ENCODE measurements at places on chromosomes 6 and 20.
A peak's percentile ranks its signal among the peaks of the same experiment; 100 is the strongest.

DNA sequence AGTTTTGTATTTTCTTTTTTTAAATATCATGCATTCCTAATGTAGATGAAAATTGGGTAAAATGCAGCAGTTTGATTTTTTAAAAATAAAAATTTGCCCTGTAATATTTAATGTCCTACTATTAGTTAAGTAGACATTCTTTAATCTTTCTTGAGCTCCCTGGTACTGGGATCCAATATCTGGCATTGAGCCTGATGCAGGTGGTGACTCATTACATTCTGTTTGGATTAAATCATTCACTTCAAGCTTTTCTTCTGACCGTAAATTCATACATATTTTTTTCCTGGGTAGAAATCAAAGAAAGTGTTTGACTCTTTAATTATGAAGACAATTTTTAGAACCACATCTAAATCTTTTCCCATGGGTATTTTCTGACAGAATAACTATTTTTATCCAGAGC, 768.8 kb upstream of the SLC35B3 start:
- DNase-seq = no peak

GRCh38 chr6:8845690-8846089, 410.3 kb upstream of the SLC35B3 start:
- no peak for DNase-seq

GRCh38 chr6:8780653-8781052, 345.3 kb upstream of the SLC35B3 start:
- no peak for DNase-seq

- no peak for DNase-seq
Measured at GRCh38 chr20:41405436-41405835, 38.8 kb upstream of the EMILIN3 start.

DNA sequence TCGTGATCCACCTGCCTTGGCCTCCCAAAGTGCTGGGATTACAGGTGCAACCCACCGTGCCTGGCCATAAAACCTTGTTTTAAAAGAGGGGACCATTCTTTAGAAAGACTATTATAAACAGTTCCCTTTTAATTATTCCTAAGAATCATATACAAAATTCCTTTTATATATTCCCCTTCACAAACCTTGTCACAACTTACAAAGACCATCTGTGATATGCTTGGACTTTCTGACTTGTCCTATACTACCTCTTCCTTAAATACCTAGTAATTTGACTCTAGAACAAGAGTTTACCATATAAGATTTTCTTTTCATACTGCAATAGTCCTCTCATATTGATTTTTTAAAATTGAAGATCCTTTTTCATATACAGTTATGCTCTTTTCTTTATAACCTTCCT, 135.8 kb upstream of the PRSS16 start:
- no peak for DNase-seq

- no peak for DNase-seq
Measured at GRCh38 chr6:81381382-81381916, 371.0 kb downstream of the TENT5A start.

GRCh38 chr20:2603816-2604505, 48.5 kb upstream of the NOP56 start:
- DNase-seq = no peak

- no peak for DNase-seq
Measured at GRCh38 chr6:12886961-12887775, 170.6 kb downstream of the PHACTR1 start.

DNA sequence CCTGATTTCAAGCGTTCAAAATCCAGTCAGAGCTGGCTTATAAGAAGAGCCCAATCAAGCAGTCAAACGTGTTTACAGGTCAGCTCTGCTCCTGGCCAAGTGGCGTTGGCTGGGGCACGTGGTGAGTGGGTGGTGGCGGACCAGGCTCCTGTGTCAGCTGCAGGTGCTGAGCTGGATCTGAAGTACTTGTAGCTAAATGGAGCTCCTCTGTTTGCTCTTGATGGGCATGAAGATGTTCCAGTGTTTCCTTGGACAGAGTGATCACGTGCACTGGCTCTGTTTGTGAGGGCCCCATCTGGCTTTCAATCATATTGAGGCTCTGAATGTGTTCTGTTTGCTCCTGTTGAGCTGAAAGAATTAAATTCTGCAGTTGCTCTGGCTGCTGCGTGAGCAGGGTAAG, 10.2 kb upstream of the MICAL1 start:
- DNase-seq = no peak

- no peak for DNase-seq
Measured at GRCh38 chr6:3407840-3408239, 49.0 kb downstream of the SLC22A23 start.

- DNase-seq = no peak
Measured at GRCh38 chr20:64222851-64223525, 32.6 kb upstream of the PCMTD2 start.

DNA sequence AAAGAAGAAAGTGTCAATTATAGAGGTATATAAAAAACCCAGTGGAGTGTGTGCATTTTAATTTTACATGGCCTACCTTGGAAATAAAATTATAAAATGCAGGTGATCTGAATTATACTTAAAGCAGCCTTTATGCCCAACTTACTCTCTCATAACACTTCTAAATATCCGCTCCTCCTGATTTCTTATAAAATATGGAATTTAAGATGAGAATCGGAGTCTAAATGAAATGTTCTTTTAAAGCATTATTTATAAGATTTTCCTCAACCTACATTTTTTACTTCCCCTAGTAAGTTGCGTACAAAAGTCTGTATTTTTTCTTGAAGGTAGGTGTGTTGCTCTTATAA, 3.5 kb downstream of the CITED2 start:
- no peak for DNase-seq

GRCh38 chr6:166707045-166707444, 80.0 kb upstream of the RPS6KA2 start:
- no peak for DNase-seq

GRCh38 chr6:10373642-10374359, 41.1 kb downstream of the TFAP2A start:
- DNase-seq = no peak

GRCh38 chr6:133802861-133803260, 86.1 kb upstream of the TCF21 start:
- DNase-seq = no peak

DNA sequence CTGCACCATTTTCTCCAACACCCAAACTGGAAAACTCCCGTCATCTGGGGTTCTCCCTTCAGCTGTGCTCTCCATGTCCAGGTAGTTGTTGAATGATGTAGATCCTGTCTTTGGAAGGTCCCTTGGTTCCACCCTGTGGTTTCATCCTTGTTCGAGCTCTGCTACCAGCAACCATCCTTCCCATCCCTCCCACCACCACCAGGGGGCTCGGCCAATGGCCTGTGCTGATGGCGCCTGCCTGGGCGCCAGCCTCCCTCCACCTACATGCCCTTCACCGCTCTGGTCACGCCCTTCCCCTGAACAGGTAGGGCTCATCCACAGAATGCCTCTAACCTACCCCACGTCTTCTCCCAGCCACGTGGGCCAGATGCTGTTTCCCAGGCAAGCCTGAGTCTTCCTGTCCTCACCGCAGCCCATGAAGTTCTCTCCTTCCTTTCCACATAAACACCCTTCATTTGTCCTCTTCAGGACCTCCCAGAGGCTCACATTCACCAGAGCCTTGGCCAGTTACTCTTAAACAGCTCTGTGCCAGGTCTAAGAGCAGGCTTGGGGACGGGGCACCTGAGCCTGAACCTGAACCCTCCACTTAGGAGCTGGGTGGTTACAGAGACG, 75.1 kb upstream of the DUSP22 start:
- DNase-seq = peak; percentile 30

DNA sequence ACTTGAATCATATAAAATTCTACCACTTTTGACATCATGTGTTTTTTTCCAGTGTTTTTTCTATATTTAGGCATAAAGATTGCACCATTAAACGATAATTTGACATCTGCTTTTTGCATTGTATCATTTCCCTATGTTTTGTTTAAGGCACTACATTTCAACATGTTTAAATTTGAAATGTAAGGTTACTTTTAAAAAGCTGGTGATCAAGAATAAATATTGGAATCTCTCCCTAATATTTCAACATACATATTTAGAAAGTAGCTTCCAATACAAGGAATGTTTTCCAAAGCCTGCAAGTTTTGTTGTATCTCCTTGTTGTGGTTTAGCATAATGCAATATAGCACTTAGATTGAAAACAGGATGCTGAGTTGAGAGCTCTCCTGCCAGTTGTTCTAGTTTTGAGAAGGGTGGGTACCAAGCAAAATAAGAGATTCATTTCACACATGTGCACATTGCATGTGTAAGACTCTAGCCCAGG, 76.5 kb downstream of the SYNJ2 start:
- DNase-seq = no peak

DNA sequence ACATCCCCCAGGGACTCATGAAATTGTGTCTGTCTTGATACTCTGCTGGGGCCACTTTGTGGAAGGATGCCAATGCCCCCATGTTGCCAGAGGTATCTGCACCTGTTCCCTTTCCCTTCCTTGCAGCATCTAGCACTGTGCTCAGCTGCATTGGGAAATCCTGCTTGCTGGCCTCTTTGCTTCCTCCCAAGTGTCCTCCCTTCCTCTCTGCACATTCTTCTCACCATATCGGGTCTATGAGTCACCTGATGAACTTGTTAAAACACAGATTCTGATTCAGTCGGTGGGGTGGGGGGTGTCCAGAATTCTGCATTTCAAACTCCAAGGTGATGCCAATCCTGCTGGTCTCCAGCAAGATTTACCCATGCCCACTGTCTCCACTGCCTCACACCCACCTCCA, 467.8 kb downstream of the PTPRT start:
- DNase-seq = no peak

DNA sequence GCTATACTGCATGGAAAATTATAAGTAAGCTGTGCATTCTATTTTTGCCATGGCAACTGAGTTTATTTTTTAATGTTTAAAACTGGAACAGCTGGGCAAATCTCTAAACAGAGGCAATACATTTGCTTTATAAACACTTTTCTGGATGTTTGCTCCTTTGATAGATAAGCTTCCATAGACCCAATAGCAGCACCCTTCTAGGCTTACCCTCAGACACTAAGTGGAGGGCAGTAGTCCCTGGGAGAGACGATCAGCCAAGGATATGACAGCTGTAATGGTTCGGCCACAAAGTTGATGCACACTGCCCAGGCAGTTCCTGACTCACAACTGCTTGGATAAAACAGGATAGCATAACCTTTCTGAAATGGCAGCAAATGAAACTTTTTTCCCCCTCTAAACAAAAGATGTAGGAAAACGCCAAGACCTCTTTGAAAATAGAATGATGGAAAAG, 8.5 kb upstream of the MRPS10 start:
- no peak for DNase-seq

- no peak for DNase-seq
Measured at GRCh38 chr20:63933646-63934045, 22.6 kb downstream of the UCKL1 start.

GRCh38 chr6:96923871-96924493, 546 bp upstream of the KLHL32 start:
- DNase-seq = peak; percentile 57

GRCh38 chr6:152595499-152595898, 41.7 kb downstream of the SYNE1 start:
- DNase-seq = no peak

- no peak for DNase-seq
Measured at GRCh38 chr6:82779041-82779440, 286.6 kb downstream of the UBE3D start.

- no peak for DNase-seq
Measured at GRCh38 chr20:45576995-45577394, 2.1 kb downstream of the WFDC8 start.

DNA sequence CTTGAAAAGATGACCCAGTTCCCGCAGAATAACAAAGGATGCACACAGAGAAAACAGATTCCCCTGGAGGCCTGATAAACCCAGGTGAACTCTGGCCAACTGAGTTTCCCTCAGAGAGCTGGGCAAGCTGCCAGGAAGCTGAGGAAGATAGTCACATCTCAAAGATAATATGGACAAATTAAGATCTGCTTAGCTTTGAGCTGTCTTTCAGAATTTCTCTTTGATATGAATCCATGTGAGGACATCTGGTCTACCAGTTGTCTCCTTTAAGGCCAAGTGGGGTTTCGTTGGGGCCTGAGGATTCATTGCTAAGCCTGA, 59.5 kb downstream of the ID4 start:
- DNase-seq = no peak

DNA sequence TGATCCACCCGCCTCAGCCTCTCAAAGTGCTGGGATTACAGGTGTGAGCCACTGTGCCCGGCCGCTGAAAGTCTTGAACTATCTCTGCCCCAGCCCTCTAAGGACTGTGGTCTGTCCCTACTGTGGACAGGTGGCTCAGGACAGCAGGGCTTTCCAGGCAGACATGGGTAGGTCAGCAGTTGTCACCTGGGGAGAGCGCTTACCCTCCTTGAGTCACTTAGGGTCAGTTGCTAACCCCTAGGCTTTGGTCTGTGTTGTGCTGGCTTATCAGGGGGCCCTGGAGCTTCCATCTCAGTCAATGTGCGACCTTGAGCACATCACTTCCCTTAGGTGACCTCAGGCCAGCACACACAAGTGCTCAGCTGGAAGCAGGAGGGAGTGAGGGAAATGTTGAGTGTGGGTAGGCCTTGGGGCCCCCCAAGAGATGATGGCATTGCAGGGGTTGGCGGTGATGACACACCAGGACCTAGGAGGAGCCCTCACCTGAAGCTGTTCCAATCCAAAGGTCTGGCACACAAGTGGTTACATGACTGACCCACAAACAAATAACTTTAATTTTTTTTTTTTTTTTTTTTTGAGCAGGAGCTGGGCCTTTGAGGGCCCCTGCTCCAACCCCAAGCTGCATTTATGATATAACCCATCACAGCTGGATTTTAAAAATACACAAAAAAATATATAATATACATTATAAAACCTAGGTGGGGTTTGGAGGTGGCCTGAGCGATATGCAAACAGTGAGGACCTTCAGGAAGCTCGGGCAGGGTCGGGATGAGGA, 5.1 kb downstream of the RPL10A start:
- DNase-seq = no peak

GRCh38 chr20:25276533-25277050, 28.7 kb downstream of the PYGB start:
- no peak for DNase-seq

GRCh38 chr6:17086469-17086868, 15.4 kb upstream of the STMND1 start:
- DNase-seq = no peak

DNA sequence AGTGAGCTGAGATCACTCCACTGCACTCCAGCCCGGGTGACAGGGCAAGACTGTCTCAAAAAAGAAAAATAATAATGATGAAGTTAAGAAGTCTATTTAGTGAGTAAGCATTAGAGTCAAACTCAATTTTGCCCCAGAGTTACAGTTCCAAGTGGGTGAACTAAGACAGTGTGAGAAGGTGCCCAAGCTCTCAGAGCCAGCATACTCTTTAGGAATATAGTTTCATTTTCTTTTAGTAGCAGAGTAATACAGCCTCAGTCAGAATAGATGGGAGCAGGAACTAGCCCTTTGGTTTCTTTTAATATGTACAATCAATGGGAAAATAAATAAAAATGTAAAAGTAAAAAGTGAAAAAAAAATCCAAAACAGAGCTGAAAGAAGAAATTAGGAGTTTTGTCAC, 87.0 kb upstream of the ADGRF1 start:
- no peak for DNase-seq

GRCh38 chr20:58111310-58112016, 117.0 kb downstream of the ANKRD60 start:
- DNase-seq = no peak

GRCh38 chr6:144725736-144726522, 440.8 kb downstream of the UTRN start:
- DNase-seq = no peak

- no peak for DNase-seq
Measured at GRCh38 chr6:11425431-11425871, 112.1 kb upstream of the TMEM170B start.

Measured in CD4-positive, alpha-beta T cell treated with Interleukin-4 for 1 hour (primary cell).